ENCODE measurements at places on chromosomes 2 and 18.

- no peak for DNase-seq
Observed at GRCh38 chr2:225938991-225939390, 539.5 kb downstream of the NYAP2 start.

DNA sequence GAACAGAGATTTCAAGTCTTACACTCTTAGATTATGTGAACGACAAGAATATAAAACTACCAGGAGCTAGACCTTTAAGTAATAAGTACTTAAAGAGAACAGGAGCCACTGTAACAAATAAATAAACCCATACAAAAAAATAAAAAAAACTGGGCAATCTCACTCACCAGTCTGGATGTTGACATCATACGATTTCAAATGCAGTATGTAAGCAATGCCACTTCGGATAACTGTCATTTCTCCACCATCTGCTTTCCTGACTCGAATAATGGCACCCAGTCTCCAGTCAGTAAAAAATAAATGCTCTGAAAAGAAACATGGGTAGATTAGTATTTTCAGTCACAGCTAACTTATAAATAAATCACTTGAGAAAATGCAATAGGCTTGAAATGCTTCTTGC is 115.1 kb downstream of the LRP2 start:
- DNase-seq: no peak

DNA sequence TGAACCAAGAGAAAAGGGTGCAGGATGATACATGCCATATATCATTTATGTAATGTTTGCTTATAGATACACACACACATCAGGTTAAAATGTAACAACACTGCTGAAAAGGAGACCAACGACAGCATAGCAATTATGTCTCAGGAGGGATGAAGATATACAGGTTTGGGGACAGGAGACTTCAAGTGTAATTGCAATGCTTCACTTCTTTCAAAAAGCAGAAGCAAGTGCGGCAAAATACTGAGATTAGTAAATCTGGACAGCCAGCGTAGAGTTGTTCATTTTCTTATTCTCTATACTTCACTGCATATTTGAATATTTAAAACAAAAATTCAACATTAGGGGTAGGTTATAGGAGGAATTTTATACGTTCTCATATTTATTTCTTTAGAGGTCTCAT is 87.2 kb downstream of the L3MBTL4 start:
- no peak for DNase-seq

GRCh38 chr2:110994250-110994961 is 126.3 kb upstream of the BCL2L11 start:
- no peak for DNase-seq

GRCh38 chr2:233145726-233146125 is 85.6 kb downstream of the INPP5D start:
- DNase-seq: no peak

DNA sequence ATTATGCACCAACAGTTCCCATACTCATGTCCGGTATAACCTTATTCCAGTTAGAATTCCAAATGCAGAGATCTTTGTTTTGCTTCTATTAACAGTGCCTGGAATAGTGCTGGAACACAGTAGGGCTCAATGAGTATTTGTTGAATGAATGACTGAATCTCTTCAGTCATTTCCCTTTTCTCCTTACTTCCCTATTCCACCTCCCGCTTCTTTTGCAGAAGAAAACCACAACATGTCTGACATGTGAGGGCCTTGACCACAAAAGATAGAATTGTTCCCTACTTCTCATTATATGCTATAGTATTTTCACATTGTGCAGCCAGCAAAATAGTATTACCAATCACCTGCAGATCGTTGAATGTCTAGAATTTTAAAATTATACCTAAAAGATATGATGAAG is 19.5 kb upstream of the HNRNPLL start:
- DNase-seq: no peak

GRCh38 chr18:69684789-69685188 is 262.9 kb downstream of the CD226 start:
- DNase-seq: no peak

GRCh38 chr2:98771721-98772524 is 41.0 kb upstream of the MGAT4A start:
- no peak for DNase-seq

DNA sequence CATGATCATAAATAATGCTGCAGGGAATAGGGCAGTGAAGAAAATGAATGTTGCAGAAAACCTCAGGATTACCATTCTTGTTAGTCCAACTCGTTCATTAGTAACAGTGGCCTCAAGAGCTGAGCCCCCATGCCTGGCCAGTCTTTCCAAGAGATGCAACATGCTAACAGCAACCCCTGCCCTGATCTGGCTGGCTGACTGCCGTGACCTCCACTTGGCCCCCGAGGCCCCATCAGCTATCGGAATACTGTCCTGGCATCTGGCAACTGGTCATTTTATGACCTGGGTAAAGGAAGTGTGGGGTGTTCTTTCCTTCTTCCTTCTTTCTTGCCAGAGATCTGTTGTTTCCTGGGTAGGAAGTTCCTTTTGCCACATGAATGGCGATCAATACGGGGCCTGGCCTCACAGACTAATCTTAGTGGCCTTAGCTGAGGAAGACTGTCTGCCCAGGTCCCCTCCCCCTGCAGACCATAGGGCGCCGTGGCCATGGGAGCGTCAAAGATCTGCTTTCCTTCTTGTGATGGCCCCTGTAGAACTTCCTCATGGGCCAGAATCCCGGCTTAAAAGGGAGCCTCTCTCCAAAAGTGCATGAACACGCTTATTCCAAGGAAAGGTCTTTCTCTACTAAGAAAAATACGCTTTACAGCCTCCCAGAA is 10.6 kb upstream of the TRABD2A start:
- no peak for DNase-seq

- DNase-seq: no peak
Observed at GRCh38 chr18:46583711-46584110, 73.3 kb downstream of the LOXHD1 start.

DNA sequence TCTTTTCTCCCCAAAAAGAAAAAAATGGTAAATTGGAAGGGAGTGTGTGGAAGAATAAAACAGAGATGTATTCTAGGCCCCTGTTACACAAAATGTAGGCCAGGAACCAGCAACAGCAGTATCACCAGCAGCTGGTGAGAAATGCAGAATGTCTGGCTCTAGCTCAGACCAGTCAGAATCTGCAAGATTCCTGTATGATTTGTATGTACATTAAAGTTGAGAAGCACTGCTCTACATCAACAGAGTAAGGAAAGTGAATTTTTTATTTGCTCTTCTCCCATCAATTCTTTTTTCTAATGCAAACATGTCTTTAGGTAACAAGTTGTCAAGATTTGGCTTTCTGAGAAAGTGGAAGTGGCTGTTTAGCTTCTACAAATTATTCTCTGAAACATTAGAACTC is 235.4 kb upstream of the FANCL start:
- no peak for DNase-seq

DNA sequence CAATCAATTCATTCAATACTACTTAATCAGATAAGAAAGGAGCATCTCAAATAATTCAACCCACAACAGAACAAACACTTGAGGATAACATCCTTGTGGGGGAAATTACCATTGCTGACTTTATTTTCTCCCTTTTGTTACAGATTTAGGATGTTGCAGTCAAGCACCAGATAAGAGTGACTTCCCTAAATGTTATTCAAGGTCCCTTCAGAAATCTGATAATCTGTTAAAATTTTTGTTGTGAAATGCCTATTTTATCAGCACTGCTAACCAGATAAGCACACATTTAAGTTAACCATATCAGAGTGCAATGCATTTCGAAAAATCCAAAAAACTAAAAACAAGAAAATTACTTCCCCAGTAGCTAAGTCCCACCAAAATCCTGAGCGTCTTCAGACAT is 33.5 kb downstream of the SUMO1 start:
- DNase-seq: no peak

GRCh38 chr2:85191157-85191556 is 58.0 kb downstream of the TCF7L1 start:
- no peak for DNase-seq

DNA sequence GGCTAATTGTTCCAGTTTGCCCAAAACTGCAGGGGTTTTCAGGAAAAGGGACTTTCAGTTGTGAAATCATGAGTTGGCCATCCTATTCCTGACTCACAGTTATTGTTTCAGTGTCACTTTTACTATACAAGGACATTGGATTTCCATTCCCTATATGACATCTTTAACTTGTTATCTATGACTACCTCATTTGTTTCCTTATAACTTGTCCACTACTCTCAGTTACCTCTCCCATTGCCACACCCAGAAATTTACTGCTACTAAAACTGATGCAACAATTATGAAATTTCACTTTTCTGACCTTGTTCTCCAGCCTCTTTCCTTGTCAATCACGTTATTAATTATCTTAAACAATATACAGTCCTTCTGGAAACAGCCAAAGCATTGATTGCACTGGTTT is 116.5 kb upstream of the ZNF804A start:
- DNase-seq: no peak

DNA sequence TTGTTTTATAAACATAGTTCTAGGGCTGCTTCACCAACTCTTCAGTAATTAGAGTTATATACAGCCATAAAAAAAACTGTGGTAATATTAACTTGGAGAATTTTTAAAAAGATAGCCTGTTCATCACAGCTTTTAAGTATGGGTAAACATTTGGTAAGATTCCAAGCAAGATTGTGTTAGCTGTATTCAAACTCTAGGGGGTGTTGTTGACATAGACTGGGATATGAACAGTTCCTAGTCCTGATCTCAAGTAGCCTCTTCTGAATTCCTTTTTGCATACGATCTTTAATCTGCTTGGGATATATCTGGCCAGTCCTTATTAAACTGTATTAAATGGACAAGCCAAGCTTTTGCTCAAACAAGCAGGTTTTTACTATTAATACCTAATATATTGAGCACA is 13.4 kb downstream of the NOP58 start:
- DNase-seq: no peak
